Esophagus squamous epithelium (tissue), 5 donors: ENCODE measurements at places on chromosomes 2 and 18.

DNA sequence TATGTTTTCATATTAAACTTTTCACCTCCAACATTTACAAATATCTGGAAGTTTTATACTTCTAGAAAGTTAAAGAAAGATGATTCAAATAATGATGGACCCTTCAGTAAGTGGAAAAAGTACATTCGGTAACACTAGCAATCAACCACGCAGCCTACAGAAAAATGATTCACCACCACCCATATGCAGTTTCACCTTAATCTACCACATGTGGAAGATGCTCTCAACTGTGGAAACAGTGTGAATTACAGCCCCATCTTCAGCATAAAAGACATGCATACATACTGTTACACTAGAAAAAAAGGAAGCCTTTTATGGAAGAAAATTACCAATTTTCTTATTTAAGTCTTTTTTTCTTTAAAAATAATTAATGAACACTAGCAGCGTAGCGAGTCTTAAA, 1.1 kb downstream of the SLC38A11 start:
- DNase-seq = no peak

DNA sequence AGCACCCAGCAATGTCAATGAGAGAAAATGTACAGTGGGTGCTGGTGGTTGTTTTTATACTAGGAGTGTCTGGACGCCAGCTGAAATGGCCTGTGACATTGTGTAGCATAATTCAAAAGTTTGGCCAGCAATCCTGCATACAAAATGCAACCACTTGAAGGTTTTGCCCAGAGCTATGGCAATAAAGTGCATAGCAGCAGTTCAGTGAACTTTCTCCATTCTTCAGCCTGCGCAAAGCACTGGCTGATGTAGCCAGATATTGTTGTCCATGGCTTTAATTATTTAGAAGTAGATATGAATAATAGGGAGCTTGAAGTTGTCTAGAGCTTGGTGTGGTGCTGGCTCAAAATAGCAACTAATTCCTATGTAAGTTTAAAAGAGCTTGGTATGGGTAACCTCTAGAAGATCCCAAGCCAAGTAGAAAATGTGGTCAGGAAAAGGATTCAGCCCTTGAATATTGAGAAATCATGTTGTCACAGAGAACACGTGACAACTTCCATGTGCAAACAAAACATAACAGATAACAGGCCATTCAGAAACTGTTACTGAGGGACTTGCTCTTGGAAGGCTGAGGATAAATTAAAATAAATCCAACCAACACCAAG, 33.3 kb upstream of the PGAP1 start:
- DNase-seq = no peak

DNA sequence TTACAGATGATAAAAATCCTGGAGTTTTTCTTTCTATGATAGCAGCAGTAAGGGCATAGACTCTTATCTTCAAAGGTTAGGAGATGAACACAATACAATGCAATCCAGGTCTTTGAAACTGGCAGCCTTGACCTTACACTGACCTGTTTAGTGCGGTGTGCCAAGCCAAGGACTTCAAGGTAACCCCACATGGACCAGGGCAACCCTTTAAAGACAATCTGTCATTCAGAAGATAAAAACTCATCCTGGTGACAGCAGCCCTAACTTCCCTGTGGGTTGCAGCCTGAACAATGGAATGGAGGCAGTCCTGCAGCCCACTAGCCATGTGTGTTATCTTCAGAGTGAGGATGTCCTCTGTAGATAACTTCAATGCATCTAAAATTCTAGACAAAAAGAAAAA, 78.1 kb downstream of the RTTN start:
- no peak for DNase-seq

GRCh38 chr18:75280427-75281280, 70.1 kb downstream of the TSHZ1 start:
- DNase-seq = no peak

DNA sequence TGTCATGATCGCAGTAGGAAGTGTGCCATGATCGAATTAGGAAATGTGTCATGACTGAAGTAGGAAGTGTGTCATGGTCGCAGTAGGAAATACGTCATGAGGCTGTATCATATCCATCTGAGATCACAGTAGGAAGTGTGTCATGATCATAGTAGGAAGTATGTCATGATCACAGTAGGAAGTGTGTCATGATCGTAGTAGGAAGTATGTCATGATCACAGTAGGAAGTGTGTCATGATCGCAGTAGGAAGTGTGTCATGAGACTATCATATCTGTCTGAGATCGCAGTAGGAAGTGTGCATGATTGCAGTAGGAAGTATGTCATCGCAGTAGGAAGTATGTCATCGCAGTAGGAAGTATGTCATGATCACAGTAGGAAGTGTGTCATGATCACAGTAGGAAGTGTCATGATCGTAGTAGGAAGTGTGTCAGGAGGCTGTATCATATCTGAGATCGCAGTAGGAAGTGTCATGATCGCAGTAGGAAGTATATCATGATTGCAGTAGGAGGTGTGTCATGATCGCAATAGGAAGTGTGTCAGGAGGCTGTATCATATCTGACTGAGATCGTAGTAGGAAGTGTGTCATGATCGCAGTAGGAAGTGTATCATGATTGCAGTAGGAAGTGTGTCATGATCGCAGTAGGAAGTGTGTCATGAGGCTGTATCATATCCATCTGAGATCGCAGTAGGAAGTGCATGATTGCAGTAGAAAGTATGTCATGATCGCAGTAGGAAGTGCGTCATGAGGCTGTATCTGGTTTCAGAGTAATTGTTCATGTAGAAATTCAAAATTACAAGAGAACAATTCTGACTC, 56.4 kb upstream of the NFATC1 start:
- no peak for DNase-seq

- no peak for DNase-seq
These were observed 281.1 kb upstream of the NCKAP5 start for GRCh38 chr2:133849341-133849740.

GRCh38 chr2:47558116-47558767, 155.3 kb downstream of the MSH2 start:
- DNase-seq = no peak

GRCh38 chr2:180991820-180992219, 11.4 kb downstream of the UBE2E3 start:
- DNase-seq = no peak

GRCh38 chr18:77220726-77221125, 28.9 kb upstream of the GALR1 start:
- no peak for DNase-seq

DNA sequence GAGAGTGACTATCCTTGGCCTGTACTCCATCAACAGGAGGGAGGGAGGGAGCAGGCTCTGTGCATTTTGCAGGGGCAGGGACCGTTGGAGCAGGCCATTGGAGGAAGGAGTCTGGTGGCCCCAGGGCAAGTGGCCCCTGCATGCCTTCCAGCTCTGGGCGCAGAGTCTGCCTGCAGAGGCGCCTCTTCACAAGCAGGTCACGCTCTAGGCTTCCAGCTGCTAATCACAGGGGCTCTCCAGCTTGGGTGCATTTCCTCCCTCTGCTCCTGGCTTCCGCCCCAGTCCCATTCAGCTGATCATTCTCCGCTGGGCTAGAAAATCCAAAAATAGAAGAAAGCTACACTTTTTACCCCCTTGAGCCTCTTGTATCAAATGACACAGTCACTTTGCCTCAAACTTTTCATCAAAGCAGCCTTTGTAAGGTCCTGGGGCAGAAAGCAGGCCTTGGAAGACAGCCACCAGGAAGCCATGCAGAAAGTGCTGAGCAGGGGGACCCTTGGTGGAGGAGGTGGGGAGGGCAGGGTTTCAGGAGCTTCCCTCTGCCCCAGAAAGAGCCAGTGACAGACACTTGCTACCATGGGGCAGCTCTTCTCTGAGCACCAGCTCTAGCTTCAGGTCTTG, 11.3 kb downstream of the TMEM247 start:
- DNase-seq = no peak

DNA sequence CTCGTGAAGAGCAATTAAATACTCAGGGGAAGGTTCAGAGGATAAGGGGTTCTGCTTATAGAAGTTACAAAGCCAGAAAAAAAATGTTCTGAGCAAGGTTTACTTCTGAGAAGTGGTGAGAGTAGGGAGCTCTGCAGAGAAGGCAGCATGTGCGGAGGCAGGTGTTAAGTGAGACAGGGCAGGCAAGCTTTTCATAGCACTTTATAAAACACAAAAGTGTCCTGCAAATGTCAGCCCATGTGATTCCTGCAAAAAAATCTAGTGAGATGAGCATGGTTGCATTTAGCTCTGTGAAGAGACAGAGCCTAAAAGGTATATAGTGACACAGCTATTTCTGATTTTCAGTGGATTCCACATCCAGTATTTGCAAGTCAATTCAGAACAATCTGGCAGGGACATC, 223.8 kb upstream of the SYT4 start:
- no peak for DNase-seq

GRCh38 chr18:58579561-58580047, 49.3 kb downstream of the ALPK2 start:
- no peak for DNase-seq

GRCh38 chr2:86417961-86418360, 23.2 kb upstream of the KDM3A start:
- no peak for DNase-seq

DNA sequence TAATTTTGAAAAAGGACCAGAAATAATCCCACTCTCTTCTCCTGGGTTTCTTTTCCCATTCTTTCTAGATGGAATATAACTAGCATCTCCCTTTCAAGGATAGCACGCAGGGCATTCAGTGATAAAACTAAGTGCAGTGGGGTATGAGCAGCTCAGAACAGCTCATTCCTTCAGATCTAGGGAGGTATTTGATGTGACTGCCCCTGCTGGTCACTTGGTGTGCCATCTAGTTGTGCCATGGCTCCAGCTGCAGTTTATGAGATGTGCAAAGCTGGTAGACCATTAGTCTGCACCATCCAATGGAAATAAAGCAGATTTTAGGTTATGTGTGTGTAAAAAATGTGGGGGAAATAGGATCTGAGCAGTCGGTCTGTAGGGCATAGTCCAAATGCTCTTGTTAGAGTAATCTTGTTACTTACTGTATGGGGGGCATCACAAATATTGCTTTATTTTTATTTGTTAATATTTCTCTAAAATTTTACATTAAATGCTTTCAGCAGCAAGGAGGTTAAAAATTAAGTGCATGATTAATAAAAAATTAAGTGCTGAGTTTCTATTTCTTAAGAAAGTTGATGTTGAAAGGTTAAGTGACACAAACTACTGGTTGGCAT, 38.9 kb downstream of the CTAGE1 start:
- no peak for DNase-seq

DNA sequence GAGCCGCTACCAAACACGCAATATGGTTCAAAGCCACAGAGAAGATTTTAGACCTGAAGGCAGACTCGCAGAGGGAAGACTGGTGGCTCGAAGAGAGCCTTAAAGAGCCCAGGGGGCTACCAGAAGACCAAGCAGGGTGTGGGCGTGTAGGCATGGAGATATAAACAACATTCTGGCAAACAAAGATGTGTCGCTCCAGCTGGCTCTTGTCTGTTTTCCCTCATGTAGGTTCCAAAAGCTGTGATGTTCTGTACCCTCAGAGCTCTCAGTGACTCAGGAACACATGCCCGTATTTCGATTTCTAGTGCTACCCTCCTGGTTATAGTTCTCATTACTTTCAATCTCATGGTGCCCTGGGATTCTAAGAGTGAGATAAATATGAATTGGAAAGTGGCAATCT, 44.5 kb downstream of the DOCK10 start:
- no peak for DNase-seq

GRCh38 chr2:196131949-196132925, 39.1 kb downstream of the STK17B start:
- DNase-seq = no peak

- DNase-seq = no peak
These were observed 1485.2 kb upstream of the PIK3C3 start for GRCh38 chr18:40469851-40470250.

GRCh38 chr2:27495840-27496356, 741 bp upstream of the GCKR start:
- DNase-seq = no peak

- DNase-seq = no peak
These were observed 90.3 kb downstream of the SP3 start for GRCh38 chr2:173874894-173875237.

DNA sequence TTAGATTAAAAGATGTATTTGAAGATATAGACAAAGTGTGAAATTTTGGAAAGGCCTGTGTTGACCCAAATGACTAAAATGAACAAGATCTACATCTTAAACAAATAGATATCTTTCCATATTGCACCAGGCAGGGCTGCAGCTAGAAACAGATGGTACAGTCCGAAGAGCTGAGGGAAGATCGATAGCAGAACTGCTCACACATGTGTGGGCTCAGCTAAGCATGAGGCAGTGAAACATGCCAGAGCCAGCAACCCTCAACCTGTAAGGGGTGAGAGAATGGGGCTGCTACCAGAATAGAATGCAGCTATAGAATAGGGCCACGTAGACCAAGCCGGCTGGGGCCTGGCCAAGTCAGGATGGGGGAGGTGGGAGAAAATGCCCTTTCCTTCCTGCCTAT, 87.8 kb downstream of the SLC5A7 start:
- DNase-seq = no peak

DNA sequence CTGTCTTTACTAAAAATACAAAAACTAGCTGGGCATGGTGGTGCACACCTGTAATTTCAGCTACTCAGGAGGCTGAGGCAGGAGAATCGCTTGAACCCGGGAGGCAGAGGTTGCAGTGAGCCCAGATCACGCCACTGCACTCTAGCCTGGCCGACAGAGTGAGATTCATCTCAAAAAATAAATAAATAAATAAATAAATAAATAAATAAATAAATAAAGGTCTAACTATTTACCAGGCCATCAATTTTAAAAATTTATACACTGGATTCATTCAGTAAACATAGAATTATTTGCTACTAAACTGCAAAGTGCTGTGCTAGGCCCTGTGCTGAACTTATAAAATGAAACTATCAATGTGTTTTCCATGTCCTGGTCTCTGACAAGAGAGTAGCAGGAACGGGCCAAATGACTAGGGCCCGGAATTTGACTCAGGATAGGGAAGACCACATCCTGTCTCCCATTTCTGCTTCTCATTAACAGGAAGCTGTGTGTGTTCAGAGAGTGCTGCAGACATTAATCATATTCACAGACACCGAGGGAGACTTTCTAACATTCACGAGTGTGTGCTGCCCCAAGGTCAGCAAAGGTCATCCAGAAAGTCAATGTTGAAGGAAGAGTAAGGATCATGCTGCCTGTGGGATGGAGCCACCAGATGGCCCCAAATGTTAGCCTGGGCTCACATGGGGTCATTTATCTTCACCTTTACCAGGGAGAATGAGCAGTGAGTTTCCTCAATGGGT, 95.8 kb downstream of the SPP2 start:
- DNase-seq = no peak

DNA sequence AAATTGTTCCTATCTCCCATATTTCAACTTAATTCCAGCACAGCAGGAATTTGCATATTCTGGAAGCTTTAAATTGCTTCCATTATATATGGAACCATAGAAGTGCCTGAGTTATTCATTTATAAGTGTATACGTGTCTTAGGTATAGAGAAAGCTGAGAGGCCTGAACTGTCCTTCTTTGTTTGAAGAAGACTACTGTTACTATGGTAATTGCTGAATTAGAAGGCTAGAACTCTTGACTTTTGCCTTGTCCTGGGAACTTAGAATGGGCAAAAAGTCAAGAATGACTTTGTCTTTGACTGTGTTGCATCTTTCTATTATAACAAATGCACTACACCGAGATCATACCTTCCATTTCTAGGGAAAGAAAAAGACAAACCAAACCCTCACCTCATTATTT, 15.7 kb downstream of the CAMKMT start:
- no peak for DNase-seq

GRCh38 chr2:219783359-219783975, 156.0 kb downstream of the SLC4A3 start:
- DNase-seq = no peak
